ENCODE measurements at places on chromosomes 7 and 10. TPM values are rescaled to one million over a fixed set of nuclear protein-coding genes. Genes with fewer than 3 reads are reported as not detected.

Gene ZNF804B
- total RNA-seq: not detected

DNA sequence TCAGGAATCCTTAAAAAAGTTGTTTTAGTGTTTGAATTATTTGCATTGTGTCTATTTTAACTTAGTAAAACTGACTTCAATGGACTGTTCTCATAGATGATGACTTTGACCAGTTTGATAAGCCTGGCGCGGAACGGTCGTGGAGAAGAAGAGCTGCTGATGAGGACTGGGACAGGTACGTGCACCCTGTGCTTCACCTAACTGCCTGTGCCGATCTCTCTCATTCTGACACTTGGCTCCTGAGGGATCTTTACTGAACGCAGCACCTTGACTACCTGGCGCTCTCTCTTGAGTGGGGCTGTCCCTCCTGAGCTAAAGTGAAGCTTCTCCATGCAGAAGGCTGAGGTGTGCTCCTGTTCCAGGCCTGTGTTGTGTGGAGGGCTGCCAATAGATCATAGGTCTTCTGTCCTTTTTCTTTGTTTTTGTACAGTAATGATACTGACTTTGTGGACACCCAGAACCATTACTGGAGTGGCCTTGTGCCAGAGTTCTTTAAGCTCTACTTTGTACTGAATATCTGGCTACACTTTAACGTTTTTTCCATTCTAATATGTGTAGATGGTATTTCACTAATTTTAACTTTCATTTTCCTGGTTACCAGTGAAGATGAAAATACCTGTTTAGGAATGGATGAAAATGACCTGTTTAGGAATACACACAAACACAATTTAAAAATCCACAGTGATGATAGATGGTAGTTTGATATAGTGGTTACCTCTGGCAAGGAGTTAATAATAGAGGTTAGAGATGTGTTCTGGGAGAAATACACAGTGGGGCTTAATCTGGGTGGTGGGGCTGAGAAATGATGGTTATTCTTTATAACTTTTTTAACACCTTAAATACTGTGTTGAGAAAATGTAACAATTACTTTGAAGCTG is 20.9 kb downstream of the RBM33 start:
- no peak for DNase-seq

Gene HYAL4
- not detected for total RNA-seq

GRCh38 chr7:114150689-114151088 is 231.9 kb upstream of the PPP1R3A start:
- DNase-seq: no peak

Gene NUP205
- 22.6 TPM for total RNA-seq

All from breast epithelium (tissue), 4 donors.